ENCODE measurements at places on chromosomes 6 and 20.

DNA sequence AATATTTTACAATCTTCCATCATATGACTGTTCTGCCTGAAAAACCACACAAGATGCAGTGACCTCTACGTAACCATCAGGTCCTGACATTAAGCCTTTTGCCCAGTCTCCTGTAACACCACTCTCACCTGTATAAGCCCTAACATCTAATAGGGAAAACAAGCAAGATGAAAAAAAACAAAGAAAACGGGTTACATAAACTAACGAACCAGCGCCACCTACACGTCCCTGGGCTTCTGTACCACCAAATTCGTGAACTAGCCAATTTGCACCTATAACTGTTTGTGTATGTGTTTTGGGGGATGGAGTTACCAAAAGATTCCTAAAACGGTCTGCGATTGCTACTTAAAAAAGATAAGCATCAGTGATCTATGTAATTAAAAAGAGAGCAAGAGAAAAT is 70.2 kb downstream of the BLOC1S5 start:
- DNase-seq = no peak

DNA sequence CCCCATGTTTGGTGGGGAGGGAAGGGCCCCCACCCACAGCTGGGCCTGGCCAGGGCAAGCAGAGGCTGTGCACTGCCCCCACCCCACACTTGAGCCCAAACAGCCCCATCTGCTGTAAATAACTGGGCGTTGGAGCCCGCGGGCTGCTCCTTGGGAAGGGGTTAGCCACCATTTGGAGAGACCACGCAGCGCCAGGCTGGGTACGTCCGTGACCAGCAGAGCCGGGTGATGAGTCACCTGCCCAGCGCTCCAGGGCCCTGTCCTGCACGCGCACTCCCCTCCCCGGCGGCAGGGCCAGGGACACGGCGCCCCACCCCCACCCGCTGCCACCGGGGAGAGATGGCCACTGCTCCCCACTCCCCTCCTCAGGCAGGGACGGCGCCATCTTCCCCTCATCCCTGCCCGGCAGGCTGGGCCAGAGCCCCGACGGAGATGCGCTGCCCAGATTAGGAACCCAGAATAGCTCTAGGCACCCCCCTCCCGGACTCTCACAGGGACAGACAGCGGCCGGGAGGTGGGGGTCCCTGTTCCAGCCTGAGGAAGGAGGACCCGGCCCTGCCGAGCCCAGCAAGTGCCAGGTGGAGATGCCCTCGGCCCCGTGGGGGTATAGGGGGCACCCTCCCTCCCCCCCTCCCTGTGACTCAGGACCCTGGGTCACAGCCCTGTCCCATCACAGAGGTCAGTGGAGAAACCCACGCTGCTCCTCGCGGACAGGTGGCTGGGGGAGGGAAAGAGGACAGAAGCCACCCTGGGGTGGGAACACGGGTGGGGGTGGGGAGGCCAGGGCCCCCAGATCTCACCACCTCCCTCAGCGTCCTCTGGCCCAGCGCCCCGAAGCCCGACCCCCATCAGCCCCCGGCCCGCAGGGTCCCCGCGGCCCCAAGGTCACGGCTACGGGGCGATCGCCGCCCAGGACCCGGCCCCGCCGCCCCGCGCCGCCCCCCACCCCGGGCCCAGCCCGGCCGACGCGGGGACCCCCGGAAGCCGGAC is 642 bp downstream of the EEF1A2 start:
- peak; percentile 43 for DNase-seq

DNA sequence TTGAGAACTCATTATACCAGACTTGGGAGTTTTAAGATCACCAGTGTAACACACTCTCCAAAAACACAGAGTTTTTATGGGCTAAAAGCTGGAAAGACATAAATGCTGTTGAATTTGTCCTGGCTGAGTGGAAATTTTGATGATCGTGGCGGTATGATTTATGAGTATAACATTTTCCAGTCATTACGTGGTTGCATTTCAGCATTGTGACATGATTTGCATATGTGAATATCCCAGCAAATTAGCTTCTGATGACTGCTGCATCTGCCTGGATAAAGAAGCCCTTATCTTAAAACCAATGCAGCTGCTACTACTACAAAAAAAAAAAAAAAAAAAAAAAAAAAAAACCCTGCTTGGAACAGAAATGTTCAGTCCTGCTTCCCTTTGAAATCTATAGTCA is 850.9 kb downstream of the TFAP2A start:
- DNase-seq = no peak

DNA sequence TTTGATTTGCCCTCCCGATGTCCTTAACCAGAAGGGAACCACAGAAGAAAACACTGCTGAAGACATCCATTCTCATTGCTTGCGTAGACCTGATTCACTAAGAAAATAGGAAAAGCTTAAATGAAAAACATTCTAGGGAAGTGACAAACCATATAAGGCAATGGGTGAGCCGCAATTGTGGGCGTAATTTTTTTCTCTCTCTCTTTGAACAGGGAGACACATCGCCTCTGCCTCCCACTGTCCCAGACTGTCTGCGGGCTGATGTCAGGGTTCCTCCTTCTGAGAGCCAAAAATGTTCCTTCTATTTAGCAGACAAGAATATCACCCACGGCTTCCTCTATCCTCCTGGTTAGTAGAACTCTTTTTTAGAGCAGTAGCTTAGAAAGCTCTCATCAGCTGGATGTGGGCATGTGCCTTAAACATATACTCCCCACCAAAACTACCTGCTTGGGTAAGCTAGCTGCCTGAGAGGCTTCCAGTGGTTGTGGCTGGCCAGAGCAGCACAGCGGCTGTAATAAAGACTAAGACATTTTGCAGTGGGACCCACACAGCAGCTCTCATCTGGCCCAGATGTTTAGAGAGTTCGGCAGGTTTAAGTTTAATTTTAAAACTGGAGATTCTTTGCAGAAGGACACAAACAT is 22.7 kb upstream of the CTAGE9 start:
- no peak for DNase-seq

GRCh38 chr20:20018366-20018765 is 1.2 kb downstream of the NAA20 start:
- DNase-seq = no peak
